Activated CD8-positive, alpha-beta memory T cell treated with anti-CD3 and anti-CD28 coated beads for 1 hour (primary cell): ENCODE measurements at places on chromosomes 7 and 10.

DNA sequence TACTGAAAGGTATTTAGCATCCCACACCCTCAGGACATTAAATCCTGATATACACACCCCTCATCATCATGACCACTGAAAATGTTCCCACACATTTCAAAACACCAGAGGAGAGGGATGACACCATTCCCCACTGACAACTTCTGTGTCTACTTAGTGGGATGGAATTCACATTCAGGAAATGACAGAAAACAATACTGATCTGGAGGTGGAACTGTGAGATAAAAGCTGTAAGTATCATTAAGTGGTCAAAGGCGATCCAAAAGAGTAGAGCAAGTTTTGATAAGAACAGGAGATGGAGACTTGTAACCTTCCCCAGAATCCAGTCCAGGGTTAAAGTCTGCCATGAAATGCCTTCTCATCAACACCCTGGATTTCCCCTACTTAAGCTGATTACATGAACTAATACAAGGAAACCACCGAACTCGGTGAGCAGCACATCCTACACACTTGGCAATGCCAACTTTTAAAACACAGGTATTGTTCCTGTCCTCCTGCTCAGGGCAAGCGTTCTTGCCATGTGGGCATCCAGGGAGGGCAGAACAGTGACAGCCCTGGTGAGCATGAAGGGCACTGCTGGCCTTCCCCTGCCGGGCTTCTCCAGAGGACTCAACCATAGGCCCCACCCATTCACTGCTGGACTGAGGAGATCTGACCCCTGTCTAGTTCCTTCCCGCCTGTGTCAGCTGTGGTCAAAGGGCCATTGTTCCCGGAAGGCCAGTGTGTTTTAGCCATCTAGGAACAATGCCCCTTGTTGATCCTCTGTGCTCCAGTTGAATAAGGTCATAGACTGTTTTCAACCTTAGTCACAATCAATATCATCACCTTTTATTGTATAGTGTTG lies 85.0 kb downstream of the SGMS1 start:
- DNase-seq: no peak

GRCh38 chr7:26182283-26182682 lies 18.3 kb downstream of the HNRNPA2B1 start:
- DNase-seq: no peak

DNA sequence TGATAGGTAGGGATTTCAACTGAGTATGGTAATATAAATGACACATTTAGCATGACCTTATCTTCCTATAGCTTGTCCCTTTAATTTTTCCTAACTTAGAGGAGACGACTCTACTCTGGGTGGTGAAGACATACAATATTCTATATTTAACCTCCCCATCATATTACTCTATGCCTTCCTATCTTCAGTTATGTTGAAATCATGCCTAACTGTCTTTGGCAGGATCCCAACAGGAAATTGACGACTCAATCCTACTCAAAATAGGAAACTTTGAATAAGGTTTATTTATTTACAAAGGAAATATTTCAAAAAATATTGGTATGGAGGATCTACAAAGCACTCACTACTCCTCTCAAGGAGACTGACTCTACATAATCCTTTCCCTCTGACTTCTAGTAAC lies 24.1 kb upstream of the SEMA3A start:
- no peak for DNase-seq

DNA sequence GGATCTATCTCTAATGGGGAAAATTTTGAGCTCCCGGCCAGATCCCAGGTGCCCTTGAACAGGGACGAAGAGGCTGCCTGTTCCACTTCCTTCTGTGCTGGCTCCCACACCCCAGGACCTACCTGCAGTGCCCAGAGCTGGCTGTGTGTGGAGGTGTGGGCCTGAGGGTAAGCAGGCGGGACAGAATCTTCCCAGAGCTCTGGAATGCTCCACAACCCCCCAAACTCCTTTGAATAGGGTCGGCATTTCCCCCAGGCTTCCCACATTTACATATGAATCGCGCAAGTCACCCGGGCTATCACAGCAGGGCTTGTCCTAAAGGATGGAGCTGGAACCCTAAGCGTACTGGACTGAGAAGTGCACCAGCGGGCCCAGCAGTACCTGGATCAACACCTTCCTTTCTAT lies 95.9 kb downstream of the DNMBP start:
- DNase-seq: no peak

- no peak for DNase-seq
Observed at GRCh38 chr10:107299606-107300005, 135.1 kb upstream of the SORCS1 start.

GRCh38 chr10:42630537-42631134 lies 7.7 kb downstream of the ZNF33B start:
- no peak for DNase-seq

- DNase-seq: no peak
Observed at GRCh38 chr10:100847440-100847839, 65.3 kb upstream of the SLF2 start.

- DNase-seq: no peak
Observed at GRCh38 chr10:83607959-83608745, 531.2 kb upstream of the GHITM start.

DNA sequence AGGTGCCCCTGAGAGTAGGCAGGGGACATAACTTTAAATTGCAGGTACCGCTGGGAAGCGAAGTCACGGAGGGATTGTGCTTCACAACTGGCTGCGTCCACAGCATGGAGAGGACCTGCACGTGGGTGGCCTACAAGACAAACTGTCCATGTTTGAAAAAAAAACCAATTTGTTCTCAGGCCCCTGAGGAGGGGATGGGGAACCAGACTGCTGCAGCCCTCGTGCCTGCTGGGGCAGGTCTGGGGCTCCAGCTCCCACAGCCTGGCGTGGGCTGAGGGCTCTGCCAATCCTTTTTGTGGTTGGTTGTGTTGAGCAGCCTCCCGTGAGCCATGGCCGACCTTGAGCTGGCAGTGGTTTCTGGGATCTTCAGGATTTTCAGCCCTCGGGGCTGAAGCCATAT lies 9.7 kb downstream of the SFRP5 start:
- DNase-seq: no peak

DNA sequence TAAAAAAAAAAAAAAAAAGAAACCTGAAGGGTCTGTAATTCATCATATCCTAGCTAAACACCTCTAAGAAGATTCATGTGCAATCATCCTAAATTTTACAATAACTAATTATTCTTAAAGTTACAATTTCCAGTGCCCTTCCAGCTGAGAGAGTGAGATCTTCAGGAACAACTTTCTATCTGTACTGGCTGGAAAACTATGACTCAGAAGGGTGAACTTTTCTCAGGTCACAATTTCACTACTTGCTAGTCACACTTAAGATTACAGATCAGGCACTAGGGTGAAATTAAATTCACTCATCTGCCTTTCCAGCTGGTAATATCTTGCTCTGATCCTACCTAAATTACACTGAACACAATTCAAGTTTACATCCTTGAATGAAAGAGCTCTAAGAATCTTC lies 158.8 kb downstream of the ANK3 start:
- no peak for DNase-seq

GRCh38 chr10:116608686-116609594 lies 11.8 kb upstream of the PNLIPRP2 start:
- DNase-seq: no peak

DNA sequence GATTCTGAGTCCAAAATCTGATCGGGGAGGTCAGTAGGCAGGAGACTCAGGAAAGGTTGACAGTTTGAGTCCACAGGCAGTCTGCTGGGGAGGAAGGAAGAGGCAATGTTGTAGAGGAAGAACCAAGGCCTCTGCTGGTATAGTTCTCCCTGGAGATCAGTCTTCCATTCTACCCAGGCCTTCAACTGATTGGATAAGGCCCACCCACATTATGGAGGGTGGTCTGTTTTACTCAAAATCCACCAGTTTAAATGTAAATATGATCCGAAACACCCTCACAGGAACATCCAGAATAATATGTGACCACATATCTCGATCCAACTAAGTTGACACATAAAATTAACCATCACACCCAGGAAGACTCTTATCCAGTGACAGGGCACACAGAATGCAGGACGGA lies 425.3 kb upstream of the ZMIZ1 start:
- DNase-seq: no peak

GRCh38 chr7:155792315-155792960 lies 19.8 kb downstream of the SHH start:
- DNase-seq: no peak

GRCh38 chr10:80443531-80443974 lies 10.6 kb upstream of the TSPAN14 start:
- DNase-seq: no peak

DNA sequence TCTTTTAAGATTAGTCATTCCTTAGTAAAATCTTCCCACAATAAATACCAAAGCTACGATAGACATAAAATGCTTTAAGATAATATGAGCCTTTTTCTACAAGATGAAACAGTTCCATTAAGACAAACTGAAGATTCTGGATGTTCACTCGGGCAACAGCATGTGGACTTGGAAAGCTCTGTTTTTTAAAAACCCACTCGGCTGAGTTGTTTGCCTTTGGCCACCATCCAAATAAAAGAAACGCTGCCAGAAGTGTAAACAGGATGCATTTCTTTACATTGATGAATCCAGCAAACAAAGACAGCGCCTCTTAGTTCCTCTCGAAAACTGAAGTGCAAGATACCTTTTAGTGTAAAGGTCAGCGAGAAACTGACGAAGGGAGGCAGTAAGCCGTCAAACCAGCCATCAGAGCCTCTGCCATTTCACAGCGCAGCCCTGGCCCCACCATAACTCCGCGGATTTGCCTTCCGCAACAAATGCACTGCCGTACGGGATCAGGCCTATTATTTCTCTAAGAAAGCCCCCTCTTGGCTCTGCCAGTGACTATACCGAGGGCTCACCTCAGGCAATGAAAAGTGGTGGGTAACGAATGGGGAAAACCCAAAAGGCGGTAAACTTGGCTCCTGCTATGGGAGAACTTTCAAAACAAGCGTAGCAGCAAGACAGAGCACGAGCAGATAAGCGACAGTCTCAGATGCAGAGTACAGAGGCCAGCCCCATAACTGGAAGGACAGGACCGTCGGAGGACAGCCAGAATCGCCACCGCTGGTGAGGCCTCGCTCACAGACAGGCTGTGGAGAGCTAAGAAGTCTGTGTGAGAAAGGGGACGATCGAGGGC lies 41.4 kb downstream of the GNA12 start:
- no peak for DNase-seq

DNA sequence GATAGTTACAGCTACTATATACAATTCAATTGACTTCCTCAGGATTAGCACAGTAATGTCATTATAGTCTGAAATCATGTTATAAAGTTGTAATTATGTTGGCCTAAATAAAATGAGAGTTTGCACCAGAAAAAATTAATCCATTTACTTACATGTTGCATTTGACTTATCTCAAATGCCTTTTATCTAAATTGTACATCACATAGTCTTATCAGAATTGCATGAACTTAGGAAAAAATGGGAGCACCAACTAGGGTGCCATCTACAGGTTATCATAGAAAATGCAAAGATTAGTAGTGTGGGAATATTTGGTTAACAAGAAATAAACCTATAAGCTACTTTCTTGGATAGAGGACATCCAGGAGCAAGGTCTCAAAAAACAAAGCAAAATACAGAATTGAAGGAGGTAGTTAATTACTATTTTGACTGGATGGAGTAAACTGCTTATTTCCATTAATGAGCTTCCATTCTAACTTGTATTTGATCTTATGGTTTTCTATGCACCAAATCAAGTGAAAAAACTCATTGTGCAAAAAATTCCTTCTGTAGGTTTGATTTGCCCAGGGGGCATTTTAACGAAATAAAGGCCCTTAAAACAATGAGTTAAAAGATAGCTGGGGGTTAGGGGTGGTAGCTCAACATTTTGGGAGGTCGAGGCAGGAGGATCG lies 60.0 kb upstream of the ORC5 start:
- no peak for DNase-seq
